ENCODE measurements at places on chromosomes 2 and 18.

DNA sequence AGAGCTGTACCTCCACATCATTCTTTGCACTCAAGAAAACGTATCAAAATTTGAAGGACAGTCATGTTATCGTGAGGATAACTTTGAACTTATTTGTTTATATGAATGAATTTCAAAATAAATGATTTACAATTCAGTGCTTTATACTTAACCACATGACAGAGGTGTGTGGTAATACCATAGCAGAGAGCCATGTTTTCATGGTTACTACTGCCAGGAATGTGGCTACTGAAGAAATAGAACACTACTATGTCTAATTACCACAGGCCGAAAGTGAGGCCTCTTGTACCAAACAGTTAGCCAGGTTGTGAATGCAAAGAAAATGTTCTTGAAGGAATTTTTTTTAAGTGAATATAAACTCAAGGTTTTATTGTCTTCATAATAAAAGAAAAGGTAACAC lies 49.2 kb downstream of the AAK1 start:
- DNase-seq: no peak

- no peak for DNase-seq
Measured at GRCh38 chr2:175557810-175558377, 376.4 kb upstream of the ATP5MC3 start.

GRCh38 chr2:54931473-54931872 lies 118.8 kb downstream of the RTN4 start:
- DNase-seq: no peak

DNA sequence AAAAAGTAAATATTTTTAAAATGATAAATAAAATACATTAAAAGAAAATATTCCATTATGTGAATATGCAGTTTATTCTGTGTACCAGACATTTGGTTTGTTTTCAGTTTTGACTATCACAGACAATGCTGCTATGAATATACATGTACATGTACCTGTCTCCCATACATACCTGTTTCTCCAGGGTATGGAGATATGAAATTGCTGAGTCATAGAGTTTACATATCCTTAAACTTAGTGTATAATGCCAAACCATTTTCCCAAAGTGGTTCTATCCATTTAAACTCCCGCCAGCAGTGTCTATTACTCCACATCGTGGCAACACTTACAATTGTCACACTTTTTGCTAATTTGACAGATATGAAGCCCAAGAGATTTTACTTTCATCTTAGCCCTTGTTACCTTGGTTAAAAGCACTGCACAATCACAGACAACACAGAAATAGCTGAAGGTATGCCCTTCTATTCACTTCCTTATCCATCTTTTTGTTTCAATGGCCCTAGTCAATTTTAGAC lies 56.3 kb downstream of the ZNF521 start:
- no peak for DNase-seq

GRCh38 chr2:42971947-42972736 lies 179.8 kb upstream of the HAAO start:
- no peak for DNase-seq

DNA sequence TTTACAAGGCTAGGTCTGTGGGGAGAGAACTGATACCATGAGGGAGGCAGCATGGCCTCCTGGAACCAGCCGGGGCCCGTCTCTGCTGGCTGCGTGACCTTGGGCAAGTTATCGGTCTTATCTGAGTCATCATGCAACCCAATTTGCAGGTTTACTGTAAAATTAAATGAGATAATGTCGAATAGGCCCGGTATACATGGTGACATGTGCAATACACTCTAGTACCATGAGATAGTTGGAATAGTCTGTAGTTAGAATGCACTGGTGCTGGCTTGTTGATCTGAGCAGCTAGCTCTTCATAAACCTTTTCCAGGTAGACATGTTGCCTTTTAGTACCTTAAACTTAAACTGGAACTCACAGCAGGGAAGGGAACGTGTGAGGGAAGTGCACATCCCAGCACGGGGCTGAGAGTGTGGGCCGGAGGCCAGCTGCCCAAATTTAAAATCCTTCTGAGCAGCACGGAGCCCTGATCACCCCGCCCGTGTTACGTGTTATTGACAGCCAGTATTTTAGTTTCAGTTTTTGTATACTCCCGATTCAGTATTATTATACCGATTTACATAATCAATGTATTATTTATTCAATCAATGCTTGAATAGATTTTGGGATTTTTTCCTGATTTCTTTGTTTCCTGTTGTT lies 72.4 kb upstream of the HS6ST1 start:
- DNase-seq: no peak

DNA sequence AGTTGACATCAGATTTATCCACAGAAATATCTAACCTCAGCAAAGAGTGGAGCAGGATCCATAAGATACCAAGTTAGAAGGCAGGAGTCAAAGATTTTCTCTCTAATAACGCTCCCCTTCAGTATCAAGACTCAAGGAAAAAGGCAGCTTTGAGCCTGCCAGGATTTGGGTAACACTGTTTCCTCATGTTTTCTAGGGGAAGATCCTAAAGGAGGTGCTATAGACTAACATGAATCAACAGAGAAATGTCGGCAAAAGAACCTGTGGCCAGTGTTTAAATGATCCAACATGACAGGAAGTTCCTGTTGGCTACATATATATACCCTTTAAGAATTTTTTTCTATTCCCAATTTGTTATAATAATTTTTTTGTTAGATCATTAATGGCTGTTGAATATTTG lies 402.3 kb downstream of the TGIF1 start:
- no peak for DNase-seq

DNA sequence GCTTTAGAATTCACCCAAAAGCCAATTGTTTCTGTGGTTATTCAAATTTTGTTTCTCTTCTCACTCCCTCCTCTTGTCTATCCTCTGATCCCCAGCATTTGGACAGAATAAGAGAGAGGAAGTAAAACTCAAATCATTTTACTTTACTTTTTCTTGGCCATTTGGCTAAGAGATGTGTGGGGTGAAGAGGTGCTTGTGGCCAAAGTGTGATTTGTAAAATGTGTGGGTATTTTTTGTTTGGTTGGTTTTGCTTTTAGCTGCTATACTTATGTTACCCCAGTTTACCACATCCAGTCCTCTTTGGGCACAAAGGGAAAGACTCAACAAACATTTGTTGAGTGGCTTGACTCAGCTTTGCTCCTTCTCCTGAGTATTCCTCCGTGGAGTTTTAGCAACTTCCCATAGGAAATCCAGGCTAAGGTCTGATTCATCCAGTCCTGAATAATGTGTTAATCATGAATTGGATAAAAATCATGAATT lies 109.1 kb upstream of the CYP1B1 start:
- DNase-seq: no peak

GRCh38 chr2:215590010-215590745 lies 154.3 kb upstream of the FN1 start:
- no peak for DNase-seq

DNA sequence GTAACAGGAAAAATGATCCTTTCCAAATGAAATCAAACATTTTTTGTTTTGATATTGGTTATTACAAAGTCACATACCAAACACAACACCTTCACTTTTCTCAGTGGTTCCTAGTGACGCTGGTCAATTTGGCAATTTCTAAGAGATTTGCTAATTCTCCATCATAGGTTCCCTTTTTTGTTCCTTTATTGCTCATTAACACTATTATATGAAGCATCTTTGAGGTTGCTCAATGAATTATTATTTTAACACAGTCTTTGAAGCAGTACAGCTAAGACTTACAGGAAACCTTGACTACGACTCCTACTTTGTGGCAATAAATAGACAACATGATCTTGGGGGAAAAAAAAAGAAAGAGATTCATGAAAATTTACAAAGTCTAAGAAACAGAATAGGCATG lies 152.2 kb upstream of the VRK2 start:
- no peak for DNase-seq

DNA sequence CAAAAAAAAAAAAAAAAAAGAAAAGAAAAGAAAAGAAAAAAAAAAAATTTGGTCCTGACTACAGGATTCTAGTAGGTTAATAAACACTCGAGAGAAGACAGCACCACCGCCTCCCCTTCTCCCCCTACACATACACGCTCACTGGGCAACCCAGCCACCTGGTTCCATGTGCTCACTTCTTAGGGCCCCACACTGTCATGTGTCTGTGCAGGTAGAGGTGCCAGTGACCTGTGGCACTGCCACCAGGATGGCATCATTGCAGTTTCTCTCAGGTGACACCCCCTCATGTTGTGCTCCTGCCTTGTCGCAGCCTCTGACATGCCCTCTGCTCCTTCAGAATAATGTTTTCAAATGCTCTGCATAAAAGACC lies 39.7 kb upstream of the LYPD6B start:
- DNase-seq: no peak
